Epithelial cell of prostate (primary cell): ENCODE measurements at places on chromosomes 5 and 9.

DNA sequence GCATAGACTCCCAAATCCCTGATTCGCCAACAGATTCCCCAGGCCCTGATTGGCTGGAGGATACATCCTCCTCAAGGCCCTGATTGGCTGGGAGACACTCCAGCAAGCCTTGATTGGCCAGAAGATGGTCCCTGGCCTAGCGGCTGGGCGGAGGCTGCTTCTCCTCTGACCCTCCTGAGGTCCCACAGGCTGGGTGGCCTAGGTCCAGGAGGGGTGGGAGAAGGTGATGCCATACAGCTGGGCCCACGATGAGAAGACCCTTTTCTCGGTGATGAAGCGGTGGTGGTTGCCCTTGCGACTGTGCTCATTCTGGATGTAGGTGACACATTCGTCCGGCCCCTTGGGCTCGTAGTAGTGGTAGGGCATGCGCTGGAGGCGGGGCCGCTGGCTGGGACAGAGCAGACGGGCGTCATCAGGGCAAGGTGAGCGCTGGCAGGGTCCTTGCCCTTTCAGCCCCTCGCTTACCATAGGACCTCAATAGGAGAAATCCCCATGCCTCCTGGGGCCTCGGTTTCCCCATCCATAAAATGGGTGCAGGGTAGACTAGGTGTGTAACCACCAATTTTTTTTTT, 9.0 kb upstream of the AK1 start:
- no peak for DNase-seq

DNA sequence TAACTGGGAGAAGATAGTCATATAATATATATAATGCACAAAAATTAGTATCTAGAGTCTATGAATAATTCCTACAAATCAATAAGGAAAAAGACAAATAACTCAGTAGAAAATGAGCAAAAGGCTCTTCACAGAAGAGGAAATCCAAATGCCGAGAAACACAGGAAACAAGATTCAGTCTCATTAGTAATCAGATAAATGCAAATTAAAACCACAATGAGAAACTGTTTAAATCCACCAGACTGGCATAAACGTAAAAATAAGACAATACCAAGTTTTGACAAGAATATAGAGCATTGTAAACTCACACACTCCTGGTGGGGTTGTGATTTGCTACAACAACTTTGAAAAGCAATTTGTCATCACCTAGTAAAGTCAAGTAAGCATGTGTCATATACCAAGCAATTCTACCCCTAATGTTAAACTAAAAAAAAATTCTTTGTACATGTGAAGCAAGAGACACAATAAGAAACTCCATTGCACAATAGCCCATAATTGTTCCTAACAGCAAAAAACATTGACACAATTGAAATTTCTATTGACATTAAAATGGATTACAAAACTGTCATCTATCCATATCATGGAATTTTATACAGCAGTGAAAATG, 21.0 kb upstream of the UBLCP1 start:
- no peak for DNase-seq

GRCh38 chr5:56506211-56506965, 273.3 kb upstream of the ANKRD55 start:
- no peak for DNase-seq

DNA sequence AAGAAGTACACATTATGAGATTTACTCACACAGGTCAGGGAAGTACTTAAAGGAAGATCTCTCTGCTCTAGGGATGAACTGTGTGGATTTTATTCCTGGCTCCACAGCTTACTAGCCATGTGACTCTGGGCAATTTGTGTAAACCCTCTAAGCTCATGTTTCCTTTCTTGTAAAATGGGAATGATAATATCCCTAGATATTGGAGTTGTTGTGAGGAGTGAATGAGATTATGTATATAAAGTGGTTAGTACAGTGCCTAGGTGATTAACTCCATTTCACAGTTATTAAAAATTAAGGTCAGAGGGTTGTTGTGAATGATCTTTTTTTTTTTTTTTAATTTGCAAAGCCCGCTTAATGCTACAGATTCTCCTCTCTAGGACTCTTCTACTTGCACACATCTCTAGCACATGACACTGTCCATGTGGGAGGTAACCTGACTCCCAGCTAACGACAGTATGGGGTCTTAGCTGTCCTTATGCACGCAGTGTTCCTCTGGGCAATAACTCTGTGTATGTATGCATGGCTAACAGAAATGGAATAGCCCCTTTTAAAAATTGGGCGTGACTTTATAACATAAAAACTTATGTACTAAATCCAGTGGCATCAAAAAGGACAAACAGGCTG, 23.9 kb upstream of the MYOT start:
- no peak for DNase-seq

GRCh38 chr5:37841203-37841602, 1.4 kb upstream of the GDNF start:
- no peak for DNase-seq

DNA sequence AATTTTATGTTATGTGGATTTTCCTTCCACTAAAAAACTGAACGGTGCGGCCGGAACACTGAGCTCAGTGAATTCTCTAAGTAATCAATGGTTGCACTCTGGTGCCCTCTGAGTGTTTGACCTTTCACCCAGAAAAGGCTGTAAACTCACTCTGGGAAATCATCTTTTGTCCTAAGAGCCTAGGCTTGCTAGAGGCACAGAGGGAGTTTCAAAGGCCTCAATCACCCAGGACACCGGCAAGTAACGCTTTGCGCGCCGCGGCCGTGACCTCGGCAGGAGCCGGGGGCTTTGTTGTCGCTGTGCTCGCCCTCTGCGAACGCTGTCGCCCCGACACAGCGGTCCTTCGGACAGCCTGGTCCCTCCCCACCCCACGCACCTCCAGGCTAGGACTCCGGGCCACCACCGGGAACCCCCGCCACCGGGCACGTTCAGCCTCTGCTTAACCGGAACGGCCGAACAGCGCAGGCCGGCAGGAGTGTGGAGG, 703 bp downstream of the ISCA1 start:
- no peak for DNase-seq

DNA sequence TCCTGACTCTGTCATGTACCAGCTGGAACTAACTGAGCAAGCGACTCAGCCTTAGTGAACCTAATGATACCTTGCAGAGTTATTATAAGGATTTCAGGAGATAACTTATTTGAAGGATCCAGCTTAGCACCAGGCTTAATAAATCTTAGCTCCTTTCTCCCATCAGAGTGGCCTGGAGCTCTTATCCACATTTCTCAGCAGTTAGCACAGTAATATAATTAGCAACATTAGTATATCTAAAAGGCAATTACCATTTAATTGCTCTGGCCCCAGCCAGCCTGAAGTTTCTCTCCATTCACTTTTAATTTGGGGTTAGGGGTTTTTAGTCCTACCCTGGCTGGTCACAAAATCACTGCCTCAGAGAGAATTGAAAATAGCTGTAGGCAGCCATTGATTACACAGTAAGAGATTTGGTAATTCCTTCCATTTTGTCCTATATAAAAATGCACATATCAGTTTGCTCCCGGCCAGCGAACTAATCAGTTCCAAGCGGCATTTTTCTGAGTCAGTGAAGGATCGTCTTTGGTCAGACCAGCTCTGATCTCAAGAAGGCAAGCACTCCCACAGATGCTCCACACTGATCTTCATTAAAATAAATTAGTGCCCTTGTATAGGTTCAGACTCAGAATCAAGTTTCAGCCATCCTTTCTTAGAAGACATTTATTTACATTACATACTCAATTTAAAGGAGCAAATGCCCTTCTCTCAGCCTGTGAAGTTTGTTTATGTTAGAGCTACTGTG, 56.6 kb downstream of the SNCAIP start:
- DNase-seq, result no peak

GRCh38 chr5:132772291-132773070, 4.6 kb downstream of the SEPTIN8 start:
- DNase-seq, result no peak

- DNase-seq, result no peak
Observed at GRCh38 chr5:159955056-159955624, 38.9 kb downstream of the ADRA1B start.

- DNase-seq, result no peak
Observed at GRCh38 chr5:152631221-152631620, 226.1 kb upstream of the NMUR2 start.

GRCh38 chr9:18905883-18906629, 127.0 kb downstream of the SAXO1 start:
- no peak for DNase-seq

- no peak for DNase-seq
Observed at GRCh38 chr5:154868702-154869101, 10.3 kb downstream of the CNOT8 start.

- no peak for DNase-seq
Observed at GRCh38 chr5:10801931-10802666, 41.1 kb upstream of the DAP start.

DNA sequence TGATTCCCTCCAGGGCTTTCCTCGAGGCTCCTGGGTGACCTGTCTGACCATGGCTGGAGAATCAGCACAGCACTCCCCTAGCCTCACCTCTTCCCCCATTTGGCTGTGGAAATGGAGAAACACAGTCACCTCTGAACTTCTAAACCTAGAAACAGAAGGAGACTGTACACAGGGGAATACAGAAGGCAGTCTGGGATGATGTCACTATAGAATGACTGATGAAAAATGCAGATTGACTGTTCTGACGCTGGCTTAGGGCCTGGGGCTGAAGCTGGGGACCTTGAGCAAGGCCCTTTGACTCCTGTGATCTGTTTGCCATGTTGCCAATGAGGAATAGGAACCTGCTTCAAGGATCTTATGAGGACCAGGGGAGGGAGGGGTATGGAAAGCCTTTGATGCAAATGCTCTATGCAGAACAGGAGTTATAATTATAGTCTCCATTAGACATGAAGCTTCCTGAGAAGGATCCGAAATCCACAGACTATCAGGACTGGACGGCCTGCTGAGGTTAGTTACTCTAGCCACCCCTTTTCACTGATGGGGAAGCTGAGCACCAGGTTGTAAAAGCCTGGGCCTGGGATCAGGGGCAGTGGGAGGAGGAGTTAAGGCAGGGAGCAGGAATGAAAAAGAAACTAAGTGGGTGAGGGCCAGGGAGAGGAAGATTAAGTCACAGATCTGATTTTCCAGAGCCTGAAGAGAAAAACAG, 24.4 kb upstream of the ANXA6 start:
- DNase-seq, result no peak

- no peak for DNase-seq
Observed at GRCh38 chr9:73470766-73471165, 319.1 kb downstream of the ANXA1 start.

DNA sequence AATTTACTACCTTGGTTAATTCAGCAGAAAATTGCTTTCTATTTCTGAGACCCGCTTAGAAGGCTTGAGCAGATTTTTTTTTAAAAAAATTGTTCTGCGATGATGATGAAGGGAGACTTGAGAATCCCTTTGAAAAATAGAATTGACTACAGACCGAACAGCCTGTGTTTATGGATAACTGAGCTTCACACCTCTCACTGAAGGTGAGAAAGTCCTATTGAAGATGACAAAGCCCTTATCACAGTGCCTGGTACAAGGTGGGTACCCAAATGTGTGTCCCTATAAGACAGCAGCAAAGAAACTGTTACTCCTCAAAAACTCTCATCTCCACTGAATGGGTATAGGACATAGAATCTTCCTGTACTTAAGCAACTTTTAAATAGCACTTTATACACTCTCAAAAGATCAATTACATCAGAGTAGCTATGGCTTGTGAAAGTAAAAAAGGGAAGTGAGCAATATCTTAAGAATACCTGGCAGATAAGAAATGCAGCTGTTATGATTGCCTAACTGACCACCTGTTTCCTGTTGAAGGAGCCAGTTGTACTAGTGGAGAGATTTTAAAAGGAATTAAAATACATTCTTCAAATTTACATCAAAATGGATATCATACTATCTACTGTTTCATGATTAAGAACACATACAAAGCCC, 419.7 kb downstream of the CHSY3 start:
- DNase-seq, result peak; percentile 31

GRCh38 chr5:123486951-123487655, 24.9 kb upstream of the CSNK1G3 start:
- no peak for DNase-seq

- no peak for DNase-seq
Observed at GRCh38 chr5:180130876-180131740, 59.5 kb upstream of the RNF130 start.

DNA sequence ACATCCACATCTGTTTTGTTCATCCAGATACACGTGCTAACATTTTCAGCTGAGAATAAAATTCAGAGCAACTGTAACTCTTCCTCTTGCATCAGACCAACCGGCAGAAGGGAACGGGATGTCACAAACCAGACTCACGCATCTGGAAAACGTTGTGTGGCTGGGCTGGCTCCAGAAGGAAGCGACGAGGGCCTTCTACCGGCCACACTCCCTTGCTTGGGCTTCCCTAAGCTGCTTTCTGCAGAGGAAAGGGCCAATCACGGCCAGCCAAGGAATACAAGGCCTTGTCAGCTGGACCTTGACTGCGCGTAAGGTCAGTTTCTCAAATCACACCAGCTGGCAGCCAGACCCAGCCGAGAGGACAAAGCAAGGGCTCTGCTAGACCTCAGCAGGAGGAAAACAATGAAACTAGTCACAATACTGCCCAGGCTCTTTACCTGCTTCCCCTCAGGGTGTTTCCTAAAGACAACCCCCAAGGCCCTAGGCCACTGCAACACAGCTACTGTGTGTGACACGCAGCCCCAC, 106.1 kb downstream of the THBS4 start:
- DNase-seq, result no peak

GRCh38 chr9:126347093-126347492, 20.5 kb downstream of the MVB12B start:
- DNase-seq, result no peak

- no peak for DNase-seq
Observed at GRCh38 chr9:94853887-94854286, 127.4 kb downstream of the AOPEP start.

DNA sequence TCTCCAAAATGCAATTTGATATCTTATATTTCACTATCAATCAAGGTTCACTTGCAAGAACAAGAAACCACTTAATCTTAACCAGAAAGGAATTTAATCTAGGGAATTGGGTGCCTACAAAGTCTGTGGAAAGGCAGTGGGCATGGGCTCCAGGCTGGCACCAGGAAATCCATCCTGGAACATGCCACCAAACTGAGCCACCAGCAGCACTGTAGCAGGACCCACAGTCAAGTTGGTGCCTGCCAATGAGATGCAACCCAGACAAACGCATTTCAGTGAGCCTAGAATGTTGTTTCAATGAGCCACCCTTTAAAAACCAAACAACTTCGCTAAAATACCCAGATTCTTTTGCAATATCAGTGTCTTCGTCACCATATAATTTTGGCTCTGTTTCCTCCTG, 71.1 kb downstream of the PRKACG start:
- DNase-seq, result no peak

DNA sequence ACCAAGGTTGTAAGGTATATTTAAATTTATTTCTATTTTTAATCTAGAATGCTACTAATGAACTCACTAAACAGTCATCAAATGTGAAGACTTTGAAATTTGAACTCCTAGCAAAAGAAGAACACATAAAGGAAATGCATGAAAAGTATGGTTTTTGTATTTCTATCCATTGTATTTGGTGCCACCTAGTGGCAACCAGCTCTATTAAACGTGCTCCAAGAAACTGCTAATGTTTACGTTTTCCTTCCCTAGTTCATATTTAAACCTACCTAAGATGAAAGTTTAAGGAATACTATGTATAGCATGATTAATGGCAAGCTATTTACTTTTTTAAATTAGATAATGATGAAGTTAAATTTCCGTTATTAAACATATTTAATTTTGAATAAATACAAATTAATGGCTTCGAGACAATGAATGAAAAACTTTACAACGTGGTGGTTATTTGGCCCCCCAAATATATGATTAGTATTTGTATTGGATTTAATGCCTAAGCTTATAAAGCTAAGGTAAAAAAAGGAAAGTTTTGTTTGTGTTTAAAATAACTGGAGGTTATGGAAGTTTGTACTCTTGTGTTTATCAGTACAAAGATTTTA, 115.9 kb upstream of the SH3GL2 start:
- DNase-seq, result no peak

GRCh38 chr5:73514418-73514817, 16.2 kb downstream of the BTF3 start:
- no peak for DNase-seq
